OCI-M1 (cell line): ENCODE measurements at places on chromosomes 5 and 9.

GRCh38 chr9:83491995-83492394, 46.2 kb downstream of the FRMD3 start:
- DNase-seq, result no peak

GRCh38 chr9:9142001-9142400, 1342.4 kb upstream of the DMAC1 start:
- DNase-seq, result no peak

- no peak for DNase-seq
These were observed 92.8 kb upstream of the LRRTM2 start for GRCh38 chr5:138967791-138968448.

DNA sequence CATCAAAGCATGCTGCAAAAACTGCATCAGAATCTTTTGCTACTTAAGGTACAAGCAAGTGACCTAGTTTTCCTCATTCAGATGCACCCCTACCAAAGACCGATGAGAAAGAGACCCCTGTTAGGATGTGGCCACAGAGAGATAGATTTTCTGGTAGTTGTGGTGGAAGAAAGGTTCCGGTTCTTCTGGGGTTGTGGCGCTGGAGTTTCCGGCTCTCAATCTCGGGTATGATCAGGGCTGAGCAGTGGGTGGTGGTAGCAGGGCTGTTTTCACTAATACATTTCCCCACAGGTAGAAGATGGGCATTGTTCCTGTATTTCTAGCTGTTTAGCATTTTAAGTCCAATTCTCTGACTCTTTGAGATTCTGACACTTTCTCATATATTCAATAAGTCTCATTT, 58.4 kb downstream of the PCSK1 start:
- DNase-seq, result no peak

DNA sequence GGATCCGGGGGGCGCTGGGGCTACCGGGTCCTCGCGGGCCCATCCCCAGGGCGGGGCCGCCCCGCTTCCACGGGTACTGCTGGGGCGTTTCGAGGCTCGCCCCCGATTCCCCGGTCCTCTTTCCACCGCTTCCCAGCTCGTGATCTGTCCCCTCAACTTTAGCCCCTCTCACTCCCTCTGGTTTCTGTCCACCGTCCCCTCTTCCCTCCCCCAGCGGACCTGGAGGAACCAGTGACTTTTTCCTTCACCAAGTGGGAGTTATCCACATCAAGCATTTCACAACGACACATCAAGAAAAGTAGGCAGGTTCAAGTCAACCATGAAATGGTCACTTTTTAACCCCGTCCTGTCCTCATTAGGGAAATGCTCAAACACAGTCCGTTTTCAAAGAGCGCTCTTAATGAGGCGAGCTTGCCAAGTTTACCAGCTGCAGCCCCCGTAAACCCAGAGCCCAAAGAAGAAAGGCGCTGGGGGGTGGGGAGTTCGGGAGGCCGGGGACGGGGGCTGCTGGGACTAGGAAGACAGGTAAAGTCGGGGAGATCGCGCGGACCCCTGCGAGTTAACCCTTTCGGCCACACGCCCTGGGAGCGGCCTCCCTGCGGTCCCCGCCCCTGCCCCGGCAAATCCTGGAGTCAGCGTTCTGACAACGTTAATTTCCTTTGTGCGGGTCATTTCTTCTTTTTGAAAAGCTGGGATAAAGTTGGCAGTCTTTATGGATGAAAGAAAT, 2.1 kb upstream of the NFIB start:
- DNase-seq, result no peak
